ENCODE measurements at places on chromosomes 7 and 10. TPM values are rescaled to one million over a fixed set of nuclear protein-coding genes. Genes with fewer than 3 reads are reported as not detected.

STEAP2 gene
- total RNA-seq: 134 TPM

DNA sequence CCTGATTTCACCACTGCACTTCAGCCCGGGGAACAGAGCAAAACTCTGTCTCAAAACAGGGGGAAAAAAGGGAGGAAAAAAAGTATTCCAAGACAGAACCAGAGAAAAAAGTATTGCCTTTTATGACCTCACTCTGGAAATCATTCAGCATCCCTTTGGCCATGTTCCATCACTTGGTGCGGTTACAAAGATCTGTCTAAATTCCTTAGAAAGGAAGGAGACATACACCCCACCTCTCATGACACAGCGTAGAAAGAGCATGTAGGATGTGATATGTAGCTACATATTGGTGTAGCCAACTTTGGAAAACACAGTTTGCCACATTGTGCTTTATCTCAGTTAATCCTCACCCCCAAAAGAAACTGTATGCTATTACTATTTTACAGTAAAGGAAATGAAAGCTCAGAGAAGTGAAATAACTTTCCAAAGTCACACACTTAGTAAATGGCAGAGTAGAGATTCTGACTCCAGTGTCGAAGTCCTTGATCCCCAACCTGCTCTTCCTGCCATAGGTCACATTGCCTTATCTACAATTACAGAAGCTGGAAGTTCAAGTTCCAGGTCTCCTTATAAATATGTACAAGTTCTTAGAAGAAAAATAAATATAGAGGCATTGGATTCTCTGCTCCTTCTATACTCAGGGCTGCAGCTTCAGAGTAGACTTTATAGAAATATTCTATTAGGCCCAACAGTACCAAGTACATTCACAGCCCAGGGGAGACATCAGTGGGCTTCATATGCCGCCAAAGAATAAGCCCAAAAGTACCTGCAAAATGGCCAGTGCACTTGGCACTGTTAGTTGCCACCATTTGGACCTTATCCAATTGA is 91.6 kb upstream of the KMT2E start:
- H3K4me1 ChIP-seq: peaks cover 10% of the 10 kb centered on the region
- no peak overlapping the region for H3K4me3 ChIP-seq

- no peaks in the 10 kb centered on the region for H3K4me1 ChIP-seq
- no peak overlapping the region for H3K27ac ChIP-seq
- H3K27me3 ChIP-seq: no peaks in the 10 kb centered on the region
- H3K4me3 ChIP-seq: no peak overlapping the region
These were observed 126.3 kb downstream of the LRRC18 start for GRCh38 chr10:48813291-48813690.

GRCh38 chr10:112570585-112570984 is 123.6 kb downstream of the VTI1A start:
- H3K27ac ChIP-seq: no peak overlapping the region
- no peaks in the 10 kb centered on the region for H3K36me3 ChIP-seq
- no peak overlapping the region for H3K4me3 ChIP-seq

GRCh38 chr7:121037957-121038716 is 49.6 kb downstream of the CPED1 start:
- H3K4me1 ChIP-seq: peaks cover 13% of the 10 kb centered on the region
- H3K27ac ChIP-seq: no peak overlapping the region
- H3K36me3 ChIP-seq: no peaks in the 10 kb centered on the region
- no peak overlapping the region for H3K4me3 ChIP-seq
- H3K27me3 ChIP-seq: no peaks in the 10 kb centered on the region
- DNase-seq: no peak

- H3K27ac ChIP-seq: no peak overlapping the region
- H3K36me3 ChIP-seq: no peaks in the 10 kb centered on the region
- H3K27me3 ChIP-seq: peaks cover 45% of the 10 kb centered on the region
- DNase-seq: no peak
These were observed 32.9 kb upstream of the BPGM start for GRCh38 chr7:134613623-134614347.

C10orf62 gene
- total RNA-seq: not detected

DNA sequence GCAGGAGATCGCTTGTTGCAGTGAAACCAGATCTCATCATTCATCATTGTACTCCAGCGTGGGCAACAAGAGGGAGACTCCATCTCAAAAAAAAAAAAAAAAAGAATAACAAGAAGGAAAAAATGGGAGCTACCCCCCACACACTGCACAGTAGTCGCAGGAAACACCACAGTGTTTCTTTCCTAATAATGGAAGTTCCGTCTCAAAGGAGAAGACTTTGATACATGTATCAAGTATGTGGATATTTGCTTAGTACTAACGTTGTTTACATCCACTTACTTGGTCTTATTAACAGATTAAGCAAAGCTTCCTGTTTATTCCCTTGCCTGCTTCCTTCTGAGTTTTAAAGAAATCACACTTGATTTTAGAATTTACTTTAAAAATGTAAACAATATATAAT is 22.2 kb downstream of the YAE1 start:
- H3K4me3 ChIP-seq: no peak overlapping the region
- no peaks in the 10 kb centered on the region for H3K27me3 ChIP-seq
- H3K4me1 ChIP-seq: peaks cover 7% of the 10 kb centered on the region
- H3K36me3 ChIP-seq: no peaks in the 10 kb centered on the region
- no peak overlapping the region for H3K27ac ChIP-seq

GRCh38 chr7:31981874-31982390 is 88.3 kb downstream of the PDE1C start:
- H3K27me3 ChIP-seq: no peaks in the 10 kb centered on the region
- H3K36me3 ChIP-seq: no peaks in the 10 kb centered on the region
- no peaks in the 10 kb centered on the region for H3K4me1 ChIP-seq
- no peak for DNase-seq
- H3K27ac ChIP-seq: no peak overlapping the region
